ENCODE measurements at places on chromosomes 1 and 21.

GRCh38 chr1:27348861-27349783 lies 7.3 kb downstream of the SYTL1 start:
- no peak for DNase-seq

DNA sequence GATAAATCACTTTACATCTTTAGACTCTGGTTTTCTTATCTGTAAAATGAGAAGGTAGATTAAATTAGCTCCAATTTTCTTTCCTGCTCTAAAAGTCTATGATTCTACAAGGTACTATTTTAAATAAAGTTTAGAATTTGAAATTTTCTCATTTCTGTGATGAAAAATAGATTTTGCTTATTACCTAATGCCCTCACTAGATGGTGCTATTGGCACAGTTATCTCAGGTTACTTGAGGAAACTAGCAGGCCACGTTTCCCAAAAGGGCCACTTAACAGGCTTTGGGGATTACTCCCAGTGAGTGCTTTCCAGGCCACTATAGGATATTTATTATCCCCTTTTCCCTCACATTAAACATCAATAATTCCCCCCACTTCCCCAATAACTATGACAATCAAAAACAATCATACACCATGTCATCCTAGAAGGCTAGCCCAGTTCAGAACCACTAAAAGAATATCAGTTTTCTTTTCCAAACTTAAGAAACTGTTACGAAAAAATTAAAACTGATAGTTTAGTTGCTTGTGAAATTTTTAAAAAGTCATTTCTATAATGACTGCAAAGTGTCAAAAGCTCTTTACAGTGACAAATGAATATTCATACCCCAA lies 30.6 kb downstream of the OMA1 start:
- DNase-seq: peak; percentile 4

- no peak for DNase-seq
Observed at GRCh38 chr1:238672262-238672661, 714.1 kb upstream of the CHRM3 start.

- no peak for DNase-seq
Observed at GRCh38 chr1:241356519-241357365, at the start of gene RGS7. TSS of gene RGS7 (minus strand) at chr1:241357205.

- no peak for DNase-seq
Observed at GRCh38 chr1:208047975-208048374, 137.1 kb upstream of the CD34 start.

DNA sequence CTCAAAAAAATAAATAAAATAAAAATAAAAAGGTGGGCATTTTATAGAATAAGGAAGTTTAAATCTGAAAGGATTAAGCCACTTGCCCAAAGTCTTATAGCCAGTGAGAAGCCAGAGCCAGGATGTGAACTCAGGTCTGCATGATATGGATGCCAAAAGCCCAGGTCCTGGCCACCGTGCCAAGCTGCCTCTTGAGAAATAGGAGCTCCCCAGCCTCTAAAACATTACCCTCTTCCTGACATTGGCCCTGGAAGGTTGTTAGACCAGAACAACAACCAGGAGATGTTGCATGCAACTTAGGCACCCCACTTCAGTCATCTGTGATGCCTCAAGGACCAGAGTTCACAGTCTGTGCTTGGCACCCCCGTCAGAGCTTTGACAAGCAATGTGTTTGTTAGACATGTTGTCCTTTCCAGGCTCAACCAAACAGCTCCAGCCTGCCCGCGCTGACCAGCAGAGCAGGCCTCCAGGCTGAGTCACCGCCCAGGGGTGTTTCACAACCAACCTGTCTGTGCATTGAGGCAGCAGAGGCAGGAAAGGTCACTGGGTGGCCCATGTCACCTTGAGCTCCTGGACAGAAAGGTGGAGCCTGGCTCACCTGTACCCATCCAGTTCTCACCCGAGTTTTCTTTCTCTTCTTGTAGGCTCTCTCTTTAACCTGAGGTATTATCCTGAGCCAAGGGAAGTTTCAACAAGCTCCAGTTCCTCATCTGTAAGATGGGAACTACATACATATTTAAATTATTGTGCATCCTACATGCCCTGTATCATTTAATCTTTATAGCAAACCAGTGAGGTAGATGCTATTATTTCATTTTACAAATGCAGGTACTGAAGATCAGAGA lies 14.9 kb upstream of the MED18 start:
- no peak for DNase-seq

DNA sequence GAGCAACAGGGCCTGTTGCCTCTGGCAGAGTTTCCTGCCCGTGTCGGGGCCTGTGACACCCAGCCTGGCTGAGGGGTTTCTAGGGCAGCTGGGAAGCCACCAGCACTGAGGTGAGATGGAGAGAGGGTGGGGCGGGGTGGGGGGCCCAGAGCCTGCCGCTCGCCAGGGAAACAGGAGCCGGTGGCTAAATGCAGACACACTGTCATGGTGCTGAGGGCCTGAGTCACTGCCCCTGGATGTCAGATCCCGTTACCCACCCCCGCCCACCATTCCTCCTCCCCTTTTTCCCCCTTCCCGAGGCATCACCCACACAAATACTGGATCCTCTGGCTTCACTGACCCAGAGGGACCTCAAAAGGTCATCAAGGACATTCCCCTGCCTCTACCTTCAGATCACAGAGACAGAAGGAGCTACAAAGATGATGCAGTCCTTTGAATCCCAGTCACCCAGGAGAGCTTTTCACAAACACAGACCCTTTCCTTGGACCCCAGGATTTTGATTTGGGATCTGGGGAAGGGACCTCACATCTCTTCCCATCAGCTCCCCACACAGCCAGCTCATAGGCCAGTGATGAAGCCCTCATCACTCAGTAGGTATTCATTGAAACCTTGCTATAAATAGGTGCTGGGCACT lies 1.9 kb upstream of the HSPB7 start:
- no peak for DNase-seq

DNA sequence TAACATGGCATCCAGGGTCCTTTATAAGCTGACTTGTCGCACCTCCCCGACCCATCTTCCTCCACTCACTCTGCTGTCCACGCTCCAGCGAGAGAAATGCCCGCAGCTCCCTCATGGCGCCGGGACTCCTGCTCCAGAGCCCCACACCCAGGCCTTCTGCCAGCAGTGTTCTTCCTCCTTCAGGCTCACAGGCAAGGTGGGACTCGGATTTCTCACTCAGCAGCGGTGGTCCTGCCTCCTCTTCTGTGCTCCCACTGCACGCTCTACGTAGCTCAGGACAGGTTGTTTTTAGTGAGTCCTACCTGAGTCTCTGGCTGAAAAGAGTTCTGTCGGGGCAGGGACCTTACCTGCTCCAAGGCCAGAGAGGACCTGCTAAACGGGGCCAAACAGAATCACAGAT lies 11.2 kb downstream of the THEMIS2 start:
- no peak for DNase-seq

- DNase-seq: no peak
Observed at GRCh38 chr1:51671527-51672325, 54.8 kb downstream of the OSBPL9 start.

DNA sequence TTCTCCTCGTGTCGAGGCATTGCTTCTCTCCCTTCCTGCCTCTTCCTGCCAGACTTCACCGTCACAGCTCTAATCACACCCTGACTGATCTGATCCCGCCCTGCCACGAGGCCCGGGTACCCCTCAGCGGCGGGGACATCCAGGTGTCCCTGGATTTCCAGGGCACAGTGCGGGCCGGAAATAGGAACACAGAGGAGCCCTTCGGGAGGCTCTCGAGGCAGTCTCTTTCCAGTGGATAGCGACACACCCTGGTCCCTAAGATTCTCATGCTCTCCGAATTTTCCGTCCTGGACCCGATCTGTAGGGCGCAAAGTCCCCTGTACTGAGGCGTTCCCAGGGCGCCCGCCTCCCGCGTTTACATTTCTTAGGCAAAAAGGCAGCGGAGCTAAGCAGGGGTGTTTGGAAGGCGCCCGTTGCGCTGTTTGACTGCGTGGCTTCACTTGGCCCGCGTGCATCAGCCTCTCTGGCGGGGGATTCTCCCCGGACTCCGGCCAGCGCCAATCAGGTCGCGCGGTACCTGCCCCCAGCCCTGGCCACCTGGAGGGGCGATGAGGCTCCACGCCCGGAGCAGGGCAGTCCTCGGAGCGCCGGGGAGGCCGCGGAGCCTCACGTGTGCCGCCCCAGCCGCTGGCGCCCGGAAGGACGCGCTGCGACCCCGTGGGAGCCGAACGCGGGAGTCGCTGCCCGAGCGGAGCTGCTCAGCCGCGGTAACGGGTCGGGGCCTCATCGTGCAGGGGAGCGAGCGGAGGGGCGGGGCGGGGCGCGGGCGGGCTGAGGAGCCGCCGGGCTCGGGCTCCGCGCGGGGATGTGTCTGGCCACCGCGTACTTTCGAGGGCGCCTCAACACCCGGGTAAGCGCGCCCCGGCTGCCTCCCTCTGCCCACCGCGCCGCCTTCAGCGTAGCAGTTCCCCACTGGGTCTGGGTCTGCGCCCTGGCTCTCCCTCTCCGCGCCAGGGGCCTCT lies at the start of gene FAM163A:
Gene FAM163A (plus strand): TSS at position 575 of the 962 bp plus-strand sequence. CDS start 69,807 bp downstream, outside the sequence.
- no peak for DNase-seq

DNA sequence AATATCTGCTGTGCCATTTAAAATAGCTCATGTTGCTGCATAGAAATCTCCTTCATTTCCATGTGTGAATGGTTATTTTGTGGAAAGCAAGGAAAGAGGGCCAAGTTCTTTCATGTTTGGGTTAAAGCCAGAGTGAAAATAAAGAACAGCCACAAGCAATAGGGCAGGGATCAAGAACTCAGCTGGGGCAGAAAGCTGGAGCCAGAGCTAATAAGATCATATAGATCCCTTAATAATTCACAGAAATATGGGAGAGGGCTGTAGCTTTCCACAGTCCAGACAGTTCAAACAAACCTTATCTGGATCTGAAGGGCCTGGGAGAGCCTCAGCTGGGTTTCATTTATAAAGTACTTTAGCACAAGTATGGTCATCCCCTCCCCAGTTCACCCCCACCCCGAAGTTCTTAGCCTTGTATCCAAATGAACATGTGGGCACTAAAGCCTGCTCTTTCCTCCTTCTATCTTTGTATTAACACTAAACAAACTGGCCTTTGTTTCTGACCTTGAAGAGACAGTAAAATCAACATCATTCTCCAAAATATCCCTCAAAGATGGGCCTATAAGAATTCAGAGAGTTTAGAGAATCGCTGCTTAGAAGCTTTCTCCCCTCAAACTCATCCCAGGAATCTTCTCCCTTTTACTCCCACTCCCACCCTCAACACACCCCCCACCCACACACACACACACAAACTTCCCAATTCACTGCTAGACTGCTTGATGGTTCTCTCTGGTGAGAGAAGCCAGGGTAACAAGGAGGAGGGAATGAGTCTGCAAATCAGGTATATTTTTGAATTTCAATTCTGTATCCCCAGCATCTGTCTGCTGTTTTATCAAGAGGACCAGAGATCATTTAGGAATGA lies 41.7 kb downstream of the UTP25 start:
- DNase-seq: no peak

DNA sequence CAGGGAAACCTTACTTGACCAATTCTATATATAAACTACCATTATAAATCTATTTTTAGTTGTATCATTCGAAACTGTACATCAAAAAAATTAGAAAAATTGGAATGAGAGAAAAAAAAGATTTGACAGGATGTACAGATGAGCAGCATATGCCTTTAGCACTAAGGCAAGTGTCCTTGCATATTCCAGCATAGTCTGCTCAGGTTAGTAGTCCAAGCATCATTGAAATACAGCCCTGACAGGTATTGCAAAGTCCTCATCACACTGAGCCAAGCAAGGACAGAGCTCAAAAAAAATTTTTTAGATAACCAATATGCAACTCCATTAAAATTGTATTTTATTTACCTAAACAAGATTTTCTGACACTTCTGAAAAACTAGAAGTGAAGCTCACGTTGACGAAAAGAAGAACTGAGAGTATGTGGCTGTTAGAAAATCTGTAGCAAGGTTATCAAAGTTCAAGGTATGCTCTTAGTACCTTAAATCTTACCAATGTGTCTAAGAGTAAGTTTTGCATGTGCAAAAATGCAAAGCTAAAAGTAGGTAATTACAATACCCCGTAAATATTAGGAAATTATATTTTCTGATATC lies 465.6 kb upstream of the ADGRL4 start:
- DNase-seq: no peak

DNA sequence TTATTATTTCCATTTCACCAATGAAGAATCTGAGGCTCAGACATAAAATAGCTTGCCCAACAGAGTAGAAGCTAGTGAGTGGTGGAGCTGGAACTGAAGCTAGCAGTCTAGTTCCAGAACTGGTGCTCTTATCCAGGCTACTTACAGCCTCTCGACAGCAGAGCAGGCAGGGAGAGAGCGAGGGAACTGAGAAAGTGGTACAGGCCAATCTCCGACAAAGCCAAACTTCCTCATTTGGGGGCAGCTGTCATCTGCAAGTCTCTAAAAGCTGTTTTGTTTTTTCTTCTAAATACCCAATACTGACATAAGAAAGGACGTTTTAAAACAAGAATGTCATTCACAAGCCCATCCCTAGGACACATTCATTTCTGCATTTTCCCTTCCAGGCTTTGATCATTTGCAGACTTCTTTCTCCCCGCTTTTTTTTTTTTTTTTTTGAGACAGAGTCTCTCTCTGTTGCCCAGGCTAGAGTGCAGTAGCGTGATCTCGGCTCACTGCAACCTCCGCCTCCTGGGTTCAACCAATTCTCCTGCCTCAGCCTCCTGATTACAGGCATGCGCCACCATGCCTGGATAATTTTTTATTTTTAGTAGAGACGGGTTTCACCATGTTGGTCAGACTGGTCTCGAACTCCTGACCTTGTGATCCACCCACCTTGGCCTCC lies 20.0 kb downstream of the YIPF1 start:
- DNase-seq: no peak
